Kidney (tissue), 22 donors: ENCODE measurements at places on chromosomes 3 and 15. TPM values are rescaled to one million over a fixed set of nuclear protein-coding genes. Genes with fewer than 3 reads are reported as not detected.

FAM107A gene
- polyA plus RNA-seq, result 52.5 TPM

KIF23 gene
- polyA plus RNA-seq, result 3.6 TPM

IMPG2 gene
- 0.15 TPM for polyA plus RNA-seq

CCDC39 gene
- not detected for polyA plus RNA-seq
